Dermis blood vessel endothelial cell (primary cell): ENCODE measurements at places on chromosomes 5 and 9. TPM values are rescaled to one million over a fixed set of nuclear protein-coding genes. Genes with fewer than 3 reads are reported as not detected.

The IRF1 gene
- 26.4 TPM in 2 replicates for total RNA-seq

The TSSK1B gene
- not detected in 2 replicates for total RNA-seq

The RGS14 gene
- total RNA-seq = 4.4 and 9.9 TPM in 2 replicates

The CCL28 gene
- total RNA-seq = 1.2 and 3.6 TPM in 2 replicates

GRCh38 chr9:133742849-133743444 lies 4.8 kb upstream of the SARDH start:
- peak; percentile 82 for DNase-seq

- no peak for DNase-seq
Measured at GRCh38 chr9:129539446-129539845, 81.5 kb downstream of the C9orf50 start.

GRCh38 chr9:104091116-104091515 lies 3.0 kb upstream of the SMC2 start:
- no peak for DNase-seq

- DNase-seq = no peak
Measured at GRCh38 chr5:133741818-133742355, 129.5 kb upstream of the FSTL4 start.

GRCh38 chr9:125436613-125437443 lies 175.2 kb downstream of the GAPVD1 start:
- no peak for DNase-seq

GRCh38 chr5:124906339-124907097 lies 160.1 kb upstream of the ZNF608 start:
- peak; percentile 82 for DNase-seq
